ENCODE measurements at places on chromosomes 1 and 21.

DNA sequence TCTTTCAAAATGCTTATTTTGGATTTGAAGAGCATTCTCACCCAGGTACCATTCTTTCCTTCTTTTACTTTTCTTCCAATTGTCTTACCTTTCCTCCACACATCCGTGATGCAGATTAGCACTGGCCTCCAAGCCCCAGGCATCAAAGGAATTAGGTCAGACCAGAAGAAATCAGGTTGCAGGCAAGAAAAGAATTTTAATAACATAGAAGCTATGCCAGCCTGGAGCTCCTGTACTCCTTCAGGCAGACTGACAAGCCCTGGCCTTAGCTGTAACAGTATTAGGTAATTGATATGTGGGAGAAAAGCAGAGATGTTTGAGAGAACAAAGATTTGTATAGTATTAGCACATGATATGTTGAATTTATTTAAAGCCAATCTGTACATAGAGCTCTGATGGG, 390.4 kb upstream of the ADGRL2 start:
- DNase-seq = no peak

- DNase-seq = no peak
These were observed 852 bp downstream of the RGS7 start for GRCh38 chr1:241356187-241356518.

GRCh38 chr1:156676114-156676819, 940 bp downstream of the NES start:
- DNase-seq = no peak

GRCh38 chr21:21205604-21206003, 207.4 kb downstream of the NCAM2 start:
- DNase-seq = no peak

GRCh38 chr1:12757836-12758235, 11.8 kb downstream of the CFAP107 start:
- no peak for DNase-seq

DNA sequence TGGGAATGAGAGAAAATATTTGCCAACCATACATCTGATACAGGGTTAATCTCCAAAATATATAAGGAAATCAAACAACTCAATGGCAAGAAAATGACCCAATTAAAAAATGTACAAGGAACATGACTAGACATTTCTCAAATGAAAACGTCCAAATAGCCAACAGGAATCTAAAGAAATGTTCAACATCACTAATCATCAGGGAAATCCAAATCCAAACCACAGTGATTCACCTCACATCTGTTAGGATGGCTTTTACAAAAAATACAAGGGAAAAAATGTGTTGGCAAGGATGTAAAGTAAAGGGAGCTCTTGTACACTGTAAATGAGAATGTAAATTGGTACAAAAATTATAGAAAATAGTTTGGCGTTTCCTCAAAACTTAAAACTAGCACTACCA, 54.7 kb upstream of the ZRANB2 start:
- no peak for DNase-seq

- DNase-seq = no peak
These were observed 124.5 kb downstream of the PTPRC start for GRCh38 chr1:198763298-198763714.

GRCh38 chr21:19684328-19684727, 1280.7 kb upstream of the TMPRSS15 start:
- DNase-seq = no peak

GRCh38 chr1:90768098-90768497, 51.0 kb upstream of the BARHL2 start:
- DNase-seq = no peak

DNA sequence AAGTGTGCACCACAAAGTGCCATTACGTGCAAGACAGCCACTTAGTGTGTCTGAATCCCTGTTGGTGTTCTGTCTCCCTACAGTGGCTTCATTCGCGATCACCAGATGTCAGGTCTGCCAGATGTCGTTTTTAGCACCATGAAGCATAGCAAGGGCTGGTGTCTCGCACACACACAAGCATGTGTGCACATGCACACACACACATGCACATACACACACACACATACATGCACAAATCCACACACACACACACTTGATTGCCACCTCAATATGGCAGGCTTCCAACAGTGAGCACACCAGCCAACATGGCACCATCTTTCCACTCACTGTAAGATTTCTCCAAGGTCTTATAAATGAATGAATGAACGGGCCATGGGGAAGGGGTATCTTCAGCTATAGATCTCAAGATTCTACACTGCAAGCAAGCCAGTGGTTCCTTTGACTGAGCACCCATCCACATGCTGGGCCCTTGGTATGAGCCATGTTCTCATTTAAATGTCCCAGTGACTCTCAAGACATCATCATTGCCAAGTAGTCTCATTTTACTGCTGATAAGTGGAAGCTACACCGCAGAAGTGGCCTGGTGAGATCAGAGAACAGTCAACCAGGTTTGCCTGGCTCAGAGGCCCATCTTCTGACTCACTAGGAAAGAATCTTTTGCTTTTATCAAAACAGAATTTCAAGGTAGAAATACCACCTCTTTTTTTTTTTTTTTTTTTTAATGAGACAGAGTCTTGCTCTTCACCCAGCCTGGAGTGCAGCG, 84.9 kb downstream of the SIM2 start:
- DNase-seq = no peak

DNA sequence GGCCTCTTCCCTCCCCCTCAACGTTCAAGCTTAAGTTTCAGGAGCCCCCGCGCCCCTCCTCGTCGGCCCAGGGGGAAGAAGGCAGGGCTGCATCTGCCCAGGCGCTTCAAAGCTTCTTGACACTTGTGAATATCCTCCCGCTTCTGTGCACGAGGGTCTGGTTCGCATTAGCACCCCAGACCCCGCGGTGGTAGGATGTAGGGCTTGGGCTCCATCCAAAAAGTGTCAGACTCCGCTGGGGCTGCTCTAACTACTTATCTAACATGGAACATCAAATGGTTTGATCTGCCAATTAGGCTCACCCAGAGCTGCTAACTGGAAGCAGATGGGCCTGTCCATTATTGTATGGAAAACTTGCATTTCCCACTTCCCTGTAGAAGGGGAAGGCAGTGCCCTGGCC, 28.9 kb downstream of the TAS1R2 start:
- no peak for DNase-seq

DNA sequence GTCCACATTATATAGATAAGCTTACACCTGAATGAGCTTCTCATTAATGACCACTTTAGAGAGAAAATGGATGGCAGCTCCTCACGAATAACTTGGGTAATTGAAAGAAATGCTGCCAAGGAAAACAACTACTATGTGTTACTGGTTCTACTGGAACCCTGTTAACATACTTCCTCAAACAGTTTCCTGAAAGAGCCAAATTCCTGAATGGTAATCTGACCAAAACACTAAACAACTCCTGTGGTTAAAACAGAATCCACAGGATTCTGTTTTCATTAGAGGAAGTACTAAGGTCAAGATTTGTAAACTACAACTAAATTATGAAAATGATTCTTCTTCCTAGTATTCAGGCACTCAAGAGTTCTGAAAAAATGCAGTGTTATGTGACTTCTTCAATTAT, 107.2 kb downstream of the DNM3 start:
- DNase-seq = no peak

GRCh38 chr1:225762002-225762441, 15.6 kb upstream of the SRP9 start:
- no peak for DNase-seq

GRCh38 chr1:62070384-62071011, 124.2 kb upstream of the L1TD1 start:
- peak; percentile 36 for DNase-seq

- DNase-seq = no peak
These were observed 145.3 kb upstream of the ADAMTS5 start for GRCh38 chr21:27112186-27112585.

- peak; percentile 67 for DNase-seq
These were observed 704 bp upstream of the CRABP2 start for GRCh38 chr1:156705918-156706656.

- DNase-seq = no peak
These were observed 47.2 kb upstream of the ERRFI1 start for GRCh38 chr1:8073112-8073855.

- DNase-seq = peak; percentile 27
These were observed 14.9 kb downstream of the TMEM51 start for GRCh38 chr1:15168479-15168878.

DNA sequence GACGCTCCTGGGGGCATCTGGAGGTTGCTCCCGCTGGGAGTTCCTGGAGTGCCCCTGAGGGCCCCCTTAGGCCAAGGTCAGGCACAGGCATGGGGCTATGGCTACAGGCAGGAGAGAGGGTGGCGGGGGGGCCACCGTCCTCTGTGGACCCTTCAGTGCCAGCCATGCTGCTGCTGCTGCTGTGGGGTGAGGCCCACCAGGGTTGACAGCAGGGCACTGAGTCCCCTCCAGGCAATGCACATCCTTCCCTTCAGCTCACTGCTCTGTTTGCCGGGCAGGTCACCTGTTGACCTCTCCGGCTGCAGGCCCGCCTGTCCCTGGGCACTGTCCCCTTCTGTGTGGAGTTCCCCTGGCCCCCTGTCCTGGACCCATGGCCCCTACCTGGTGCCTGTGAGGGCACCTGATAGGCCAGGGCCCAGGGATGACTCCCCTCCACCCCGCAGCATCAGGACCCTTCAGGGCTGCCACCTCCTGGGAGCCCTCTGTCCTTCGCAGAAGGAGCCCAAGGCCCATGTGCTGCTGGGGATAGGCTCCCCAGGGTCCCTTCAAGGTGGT, 34.1 kb upstream of the ADARB1 start:
- no peak for DNase-seq

GRCh38 chr1:174652569-174653280, 205.0 kb downstream of the GPR52 start:
- no peak for DNase-seq

DNA sequence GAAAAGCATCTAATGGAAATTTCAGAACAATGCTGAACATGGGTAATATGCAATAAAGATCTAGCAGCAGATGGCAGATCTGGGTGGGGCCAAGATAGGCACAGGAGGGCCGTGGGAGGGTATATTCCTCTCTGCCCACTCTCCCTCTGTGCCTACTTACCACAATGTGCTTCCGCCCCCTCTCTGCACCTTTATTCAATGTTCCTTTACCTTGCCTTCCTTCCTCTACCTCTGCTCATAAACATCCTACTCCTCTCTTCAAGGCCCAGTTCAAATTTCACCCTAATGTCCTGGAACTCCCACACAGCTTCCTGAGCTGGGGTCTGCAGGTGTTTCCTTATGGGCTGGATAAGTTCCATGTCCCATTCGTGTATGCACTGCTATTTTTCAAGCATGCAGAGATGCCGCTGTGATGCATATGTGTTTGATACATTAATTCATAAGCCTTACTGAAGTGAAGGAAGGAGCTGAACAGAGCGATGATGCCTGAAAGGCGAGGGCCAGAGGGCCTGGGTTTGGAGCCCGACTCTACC, 65.6 kb upstream of the EDEM3 start:
- no peak for DNase-seq

GRCh38 chr1:81492628-81493027, 308.1 kb upstream of the ADGRL2 start:
- DNase-seq = no peak

GRCh38 chr1:21781815-21782348, 1.1 kb downstream of the USP48 start:
- peak; percentile 25 for DNase-seq

DNA sequence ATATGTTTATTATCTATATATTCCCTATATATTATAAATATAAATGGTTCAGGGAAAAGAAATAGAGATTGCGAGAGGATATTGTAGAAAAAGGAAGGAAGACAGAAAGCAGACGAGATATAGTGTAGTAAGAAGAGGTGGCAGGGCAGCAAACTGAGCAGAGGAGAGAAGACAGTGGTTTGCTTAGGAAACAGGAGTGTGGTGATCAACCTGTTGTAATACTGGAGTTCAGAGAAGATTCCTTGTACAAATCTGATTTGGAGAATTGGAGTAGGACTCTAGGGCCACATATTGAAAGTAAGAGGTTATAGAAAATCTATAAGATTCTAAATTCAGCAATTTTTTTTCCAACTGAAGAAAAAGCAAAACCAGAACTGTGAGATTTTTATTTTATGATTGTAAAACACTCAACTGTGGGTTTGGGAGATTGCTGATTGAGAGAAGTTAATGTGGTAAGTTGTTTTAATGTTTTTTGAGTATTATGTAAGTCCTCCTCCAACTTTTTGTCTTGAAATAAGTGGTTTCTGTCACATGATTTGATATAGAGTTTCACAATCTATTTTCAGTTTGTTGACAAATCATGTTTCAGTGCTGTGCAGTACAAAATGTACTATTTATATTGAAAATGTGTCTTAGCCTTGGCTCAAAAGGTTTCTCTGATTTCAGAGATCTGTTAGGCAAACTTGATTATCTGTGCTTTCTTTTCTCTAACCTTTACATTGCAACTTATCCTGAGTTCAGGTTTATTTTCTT, 9.6 kb upstream of the AMY2B start:
- peak; percentile 48 for DNase-seq

GRCh38 chr1:95730986-95731385, 497.0 kb downstream of the RWDD3 start:
- no peak for DNase-seq

GRCh38 chr1:191959856-191960255, 198.4 kb upstream of the RGS18 start:
- no peak for DNase-seq

DNA sequence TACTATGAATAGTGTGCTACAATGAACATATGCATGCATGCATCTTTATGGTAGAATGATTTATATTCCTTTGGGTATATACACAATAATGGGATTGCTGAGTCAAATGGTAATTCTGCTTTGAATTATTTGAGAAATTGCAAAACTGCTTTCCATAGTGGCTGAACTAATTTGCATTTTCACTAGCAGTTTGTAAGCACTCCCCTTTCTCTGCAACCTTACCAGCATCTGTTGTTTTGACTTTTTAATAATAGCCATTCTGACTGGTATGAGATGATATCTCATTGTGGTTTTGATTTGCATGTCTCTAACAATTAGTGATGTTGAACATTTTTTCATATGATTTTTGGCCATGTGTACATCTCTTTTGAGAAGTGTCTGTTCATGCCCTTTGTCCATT, 24.0 kb upstream of the DIRAS3 start:
- DNase-seq = no peak

- no peak for DNase-seq
These were observed 14.9 kb downstream of the FASLG start for GRCh38 chr1:172673761-172674160.

DNA sequence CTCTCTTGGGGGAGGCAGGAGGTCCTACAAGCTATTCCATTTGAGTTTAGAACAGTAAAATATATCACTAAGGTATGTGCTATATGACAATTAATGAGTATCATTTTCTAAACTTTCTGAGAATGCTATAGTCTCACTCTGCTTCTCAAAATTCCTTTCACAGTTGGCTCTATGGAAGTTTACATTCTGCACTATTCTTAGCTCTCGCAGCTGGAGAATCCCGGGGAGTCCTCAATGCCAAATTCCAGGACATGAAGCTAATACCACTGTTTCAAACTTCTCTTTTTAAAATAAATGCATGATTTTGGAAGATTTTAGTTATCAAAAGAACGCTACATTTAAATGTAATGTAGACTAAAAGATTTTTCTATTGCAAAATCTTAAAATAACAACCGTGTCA, 22.4 kb upstream of the PALMD start:
- DNase-seq = no peak

DNA sequence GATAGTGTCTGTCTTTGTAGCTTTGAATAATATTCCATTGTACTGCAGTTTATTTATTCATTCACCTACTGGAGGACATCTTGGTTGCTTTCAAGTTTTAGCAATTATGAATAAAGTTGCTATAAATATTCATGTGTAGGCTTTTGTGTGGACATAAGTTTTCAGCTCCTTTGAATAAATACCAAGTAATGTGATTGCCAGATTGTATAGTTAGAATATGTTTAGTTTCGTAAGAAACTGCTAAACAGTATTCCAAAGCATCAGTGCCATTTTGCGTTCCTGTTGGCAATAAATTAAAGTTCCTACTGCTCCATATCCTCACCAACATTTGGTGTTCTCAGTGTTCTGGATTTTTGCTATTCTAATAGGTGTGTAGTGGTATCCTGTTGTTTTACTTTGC, 311.7 kb upstream of the FMN2 start:
- no peak for DNase-seq
